ENCODE measurements at places on chromosomes 16 and 17.

DNA sequence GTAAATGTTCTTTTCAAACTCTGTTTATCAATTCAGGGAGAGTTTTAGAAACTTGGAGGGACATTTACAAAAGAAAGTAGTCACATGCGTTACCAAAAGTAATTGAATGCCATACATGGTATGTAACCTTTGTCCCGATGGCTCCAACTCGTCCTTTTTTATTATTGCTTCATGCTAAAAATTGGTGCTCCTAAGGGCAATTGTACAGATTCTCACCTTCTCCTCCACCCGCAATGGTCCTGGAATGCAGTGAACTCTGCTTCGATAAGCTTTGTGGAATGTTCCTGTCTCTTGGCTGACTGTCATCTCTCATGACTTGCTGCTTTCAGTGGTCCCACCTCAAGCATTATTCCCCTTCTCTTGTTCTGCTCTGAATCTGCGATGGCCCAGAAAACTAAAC is 20.9 kb downstream of the GNAO1 start:
- no peak for DNase-seq

- no peak for DNase-seq
Measured at GRCh38 chr16:19316846-19317245, 31.3 kb downstream of the CLEC19A start.

GRCh38 chr17:42002792-42003301 is 14.4 kb downstream of the DNAJC7 start:
- DNase-seq: no peak

- no peak for DNase-seq
Measured at GRCh38 chr16:74219706-74220105, 76.9 kb upstream of the PSMD7 start.

GRCh38 chr16:46884513-46885293 is 541 bp downstream of the GPT2 start:
- peak; percentile 64 for DNase-seq

- DNase-seq: no peak
Measured at GRCh38 chr16:73483076-73483791, 435.3 kb upstream of the ZFHX3 start.

DNA sequence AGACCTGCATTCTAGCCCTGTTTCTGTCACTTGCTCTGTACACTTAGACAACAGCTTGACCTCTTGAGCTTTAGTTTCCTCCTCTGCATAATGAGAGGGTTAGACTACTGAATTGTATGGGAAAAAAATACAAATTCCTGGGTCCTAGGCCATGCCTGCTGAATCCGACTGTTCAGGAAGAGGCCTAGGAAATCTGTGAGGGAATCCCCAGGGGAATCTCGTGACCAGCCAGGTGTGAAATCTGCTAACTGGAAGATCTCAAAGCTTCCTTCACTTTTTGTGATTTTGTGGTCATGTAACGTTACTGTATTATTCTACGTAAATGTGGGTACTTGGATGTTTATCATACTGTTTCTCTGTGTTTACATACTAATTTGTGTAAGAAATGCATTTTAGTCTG is 58.2 kb downstream of the CYLD start:
- DNase-seq: no peak

DNA sequence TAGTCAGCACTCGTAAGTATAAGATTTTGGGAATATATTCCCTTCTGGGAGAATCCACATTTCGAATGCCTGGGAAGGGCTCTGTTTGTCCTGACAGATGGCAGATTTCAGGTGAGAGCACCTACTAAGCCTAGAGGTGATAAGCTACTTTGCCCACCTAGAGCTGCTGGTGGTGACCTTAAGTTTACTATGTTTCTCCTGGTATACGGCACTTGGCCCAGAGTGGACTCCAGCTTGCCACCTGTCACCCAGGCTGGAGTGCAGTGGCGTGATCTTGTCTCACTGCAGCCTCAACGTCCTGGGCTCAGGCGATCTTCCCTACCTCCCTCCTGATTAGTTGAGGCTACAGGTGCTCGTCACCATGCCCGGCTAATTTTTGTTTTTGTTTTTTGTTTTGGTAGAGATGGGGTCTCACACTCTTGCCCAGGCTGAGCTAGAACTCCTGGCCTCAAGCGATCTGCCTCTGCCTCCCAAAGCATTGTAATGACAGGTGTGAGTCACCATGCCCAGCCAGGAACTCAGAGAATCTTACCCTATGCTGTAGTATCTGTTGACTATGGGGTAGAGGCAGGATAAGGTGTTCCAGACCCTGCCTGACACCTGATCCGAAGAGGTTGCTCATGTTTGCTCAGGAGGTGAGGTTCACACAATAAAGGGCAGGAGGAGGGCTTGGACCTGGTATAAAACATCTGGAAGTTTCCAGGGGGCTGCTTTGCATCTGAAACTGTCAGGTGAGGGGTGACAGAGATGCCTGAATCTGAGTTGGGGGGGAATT is at the start of gene ZG16:
Gene ZG16 (plus strand): TSS at position 681 of the 775 bp plus-strand sequence. CDS start 1,011 bp downstream, outside the sequence.
- no peak for DNase-seq

DNA sequence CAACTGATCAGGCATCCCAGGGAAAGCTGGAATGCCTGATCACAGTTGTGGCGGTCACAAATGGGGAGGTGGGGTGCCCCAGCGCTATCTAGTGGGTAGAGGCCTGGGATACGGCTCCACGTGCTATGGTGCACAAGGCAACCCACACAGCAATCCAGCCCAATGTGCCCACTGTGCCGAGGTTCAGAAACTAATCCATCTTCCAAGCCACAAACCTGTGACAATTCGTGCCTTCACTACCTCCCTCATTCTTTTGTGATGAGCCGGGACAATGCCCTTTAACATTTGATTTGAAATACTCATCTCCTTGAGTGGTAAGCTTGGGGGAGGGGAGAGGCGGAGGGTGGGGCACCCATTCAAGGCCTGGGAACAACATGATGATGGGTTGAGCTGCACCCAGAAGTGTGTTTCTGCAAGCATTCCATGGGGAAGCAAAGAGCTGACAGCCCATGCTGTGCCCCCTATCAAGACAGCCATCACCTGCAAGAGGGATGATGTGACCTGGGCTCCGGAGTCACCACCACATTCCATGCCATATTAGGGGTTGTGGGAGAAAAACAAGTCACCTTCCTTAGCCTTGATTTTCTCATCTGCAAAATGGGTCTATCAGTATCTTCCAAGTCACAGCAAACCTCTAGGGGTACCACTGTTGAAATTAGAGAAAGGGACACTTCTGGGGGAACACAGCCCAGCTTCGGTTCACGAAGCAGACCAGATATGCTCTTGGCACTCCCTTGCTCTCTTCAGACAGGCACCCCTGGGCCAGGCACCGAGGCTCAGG is 3.7 kb downstream of the ELOB start:
- DNase-seq: no peak

GRCh38 chr16:12027558-12028287 is 51.2 kb downstream of the SNX29 start:
- DNase-seq: no peak

DNA sequence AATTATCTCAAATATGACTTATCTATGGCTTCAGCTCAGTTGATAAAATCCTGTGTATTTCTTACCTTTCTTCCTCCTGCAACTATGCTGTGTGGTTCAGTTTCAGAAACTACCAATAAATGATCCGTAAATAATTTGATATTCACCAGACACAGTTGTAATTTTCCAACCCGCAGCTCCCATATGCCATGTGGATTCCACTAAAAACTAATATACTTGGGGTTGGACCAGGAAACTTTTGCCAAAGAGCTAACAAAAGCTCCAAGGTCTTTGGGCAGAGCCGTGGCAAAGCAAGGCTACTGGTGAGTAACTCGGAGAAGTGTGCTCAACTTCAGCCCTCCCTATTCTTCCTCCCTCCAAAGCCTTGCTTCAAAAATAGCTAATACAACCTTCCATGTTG is 2.3 kb upstream of the CHST6 start:
- no peak for DNase-seq

DNA sequence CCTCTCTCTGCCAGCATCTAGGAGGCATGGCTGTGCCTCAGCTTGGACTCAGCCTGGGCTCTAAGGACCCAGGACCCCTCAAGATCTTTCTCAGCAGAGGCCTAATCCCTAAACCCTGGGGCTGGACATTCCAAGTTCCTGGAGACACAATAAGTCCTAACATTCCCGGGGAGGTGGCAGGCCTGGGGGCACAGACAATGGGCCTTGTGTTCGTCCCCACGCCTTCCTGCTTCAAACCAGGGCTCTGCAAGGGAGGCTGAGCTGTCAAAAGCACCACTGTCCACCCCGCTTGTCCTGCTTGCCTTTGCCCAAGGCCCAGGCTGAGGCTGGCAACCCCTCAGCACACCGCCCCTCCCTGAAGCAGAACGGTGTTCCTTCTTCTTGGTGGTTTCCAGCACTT is 13.7 kb downstream of the SDK2 start:
- DNase-seq: no peak

DNA sequence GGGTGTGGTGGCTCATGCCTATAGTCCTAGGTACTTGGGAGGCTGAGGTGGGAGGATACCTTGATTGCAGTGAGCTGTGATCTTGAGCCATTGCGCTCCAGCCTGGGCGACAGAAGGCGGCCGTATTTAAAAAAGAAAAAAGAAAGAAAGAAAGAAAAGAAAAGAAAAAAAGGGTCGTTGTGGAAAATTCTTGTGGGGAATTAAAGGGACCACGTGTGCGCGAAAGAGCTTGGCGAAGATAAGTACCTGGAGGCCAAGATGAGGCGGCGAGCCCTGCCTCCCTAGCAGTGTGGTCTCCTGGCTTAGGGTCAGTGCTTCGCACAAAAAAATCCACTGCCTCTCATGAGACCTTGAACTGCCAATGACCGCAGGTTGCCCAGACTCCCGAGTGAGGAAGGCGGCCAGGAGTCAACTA is 728 bp upstream of the NMT1 start:
- no peak for DNase-seq

- DNase-seq: peak; percentile 90
Measured at GRCh38 chr16:67000384-67001351, 12.3 kb downstream of the CES4A start.

DNA sequence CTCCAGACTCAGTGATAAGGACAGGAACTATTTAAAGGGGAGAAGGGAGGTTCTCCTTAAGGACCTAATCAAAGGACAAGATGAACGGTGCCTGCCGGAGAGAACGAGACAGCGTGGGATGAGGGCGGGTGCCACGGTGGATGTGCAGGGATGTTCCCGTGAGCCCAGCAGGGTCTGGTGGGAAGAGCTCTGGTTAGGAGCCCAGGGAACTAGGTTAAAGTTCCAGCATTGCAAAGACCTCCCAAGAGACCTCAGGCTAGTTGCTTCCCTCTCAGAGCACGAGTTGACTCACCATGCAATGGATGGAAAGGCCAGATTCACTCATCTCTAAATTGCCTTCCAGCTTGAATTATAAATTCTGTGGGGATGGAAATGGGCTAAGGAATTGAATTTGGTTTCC is 14.7 kb downstream of the CCR7 start:
- peak; percentile 28 for DNase-seq

- DNase-seq: no peak
Measured at GRCh38 chr17:68239632-68240366, 8.0 kb upstream of the AMZ2 start.

- DNase-seq: peak; percentile 80
Measured at GRCh38 chr17:63406689-63407330, 39.3 kb downstream of the CYB561 start.

GRCh38 chr17:50201276-50201854 is at the start of gene COL1A1:
Gene COL1A1, minus strand, starts transcription at chr17:50201631. Its CDS starts 118 bp downstream, at chr17:50201513.
- DNase-seq: no peak

DNA sequence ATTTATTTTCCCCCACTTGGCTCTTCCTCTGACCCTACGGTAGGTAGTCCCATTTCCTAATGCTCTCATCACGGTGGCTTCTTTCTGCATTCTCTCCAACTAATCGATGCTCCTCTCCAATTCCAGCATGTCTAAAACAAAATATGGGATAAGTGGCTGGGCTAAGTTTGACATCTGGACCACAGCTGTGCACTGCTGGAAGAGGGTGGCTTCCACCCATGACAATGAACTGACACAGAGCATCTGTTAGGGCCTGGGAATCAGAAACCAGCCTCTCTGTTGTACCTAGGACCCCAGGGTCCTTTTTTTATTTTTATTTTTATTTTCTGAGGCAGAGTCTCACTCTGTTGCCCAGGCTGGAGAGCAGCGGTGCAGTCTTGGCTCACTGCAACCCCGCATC is 29.0 kb upstream of the SLC39A11 start:
- no peak for DNase-seq

DNA sequence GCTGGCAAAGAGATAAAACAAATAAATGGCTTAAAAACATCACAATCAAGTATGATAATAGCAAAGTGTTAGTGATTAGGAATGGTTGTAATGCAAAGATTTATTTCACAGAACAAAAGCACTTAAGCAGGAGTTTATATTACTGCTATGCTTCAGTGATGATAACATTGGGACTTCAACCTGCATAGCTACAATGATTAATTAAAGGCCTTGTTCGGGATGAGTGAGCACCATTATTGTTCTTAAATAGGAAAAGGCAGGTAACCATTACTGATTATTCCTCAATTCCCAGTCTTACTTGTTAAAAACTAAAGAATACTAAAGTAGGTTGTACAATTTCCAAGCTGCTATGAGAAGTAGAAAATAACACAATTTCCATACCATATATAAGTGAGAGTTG is 1247.5 kb upstream of the CDH8 start:
- no peak for DNase-seq

DNA sequence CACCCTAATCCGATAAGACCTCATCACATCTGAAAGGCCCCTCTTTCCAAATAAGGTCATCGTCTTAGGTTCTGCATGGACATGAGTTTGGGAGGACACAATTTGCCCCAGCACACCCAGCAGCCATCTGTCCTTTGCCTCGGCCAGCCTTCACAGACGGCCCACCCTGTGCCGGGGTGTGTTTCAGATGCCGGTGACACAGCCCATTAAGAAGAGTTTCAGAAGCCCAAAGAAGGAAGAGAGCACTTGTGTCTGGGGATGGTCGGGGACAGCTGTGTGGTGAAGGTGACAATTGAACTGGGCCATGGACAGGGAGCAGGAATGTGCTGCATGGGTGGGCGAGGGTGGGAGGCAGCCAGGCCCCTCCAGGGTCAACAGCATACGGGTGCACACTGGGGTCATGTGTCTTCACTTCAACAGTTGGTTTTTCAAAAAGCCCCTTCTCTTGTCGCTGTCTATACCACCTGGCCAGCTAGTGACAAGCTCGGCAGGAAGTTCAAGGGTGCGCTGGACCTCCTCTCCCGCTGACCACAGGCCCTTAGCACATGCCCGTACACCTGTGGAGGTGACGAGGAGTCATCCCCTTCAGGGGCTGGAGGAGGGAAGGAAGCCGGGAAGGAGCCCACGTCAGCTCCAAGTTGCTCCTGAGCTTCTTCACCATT is 183.1 kb downstream of the C16orf95 start:
- no peak for DNase-seq

Data from D341Med (cell line).